SHP77 treated with DMSO at 0.1 percent for 48 hours (cell line): ENCODE measurements at places on chromosomes 1 and 21.

GRCh38 chr1:172460177-172460576 lies 16.3 kb upstream of the PIGC start:
- DNase-seq = no peak

- DNase-seq = peak; percentile 69
Observed at GRCh38 chr1:230104395-230105244, 37.6 kb downstream of the GALNT2 start.

DNA sequence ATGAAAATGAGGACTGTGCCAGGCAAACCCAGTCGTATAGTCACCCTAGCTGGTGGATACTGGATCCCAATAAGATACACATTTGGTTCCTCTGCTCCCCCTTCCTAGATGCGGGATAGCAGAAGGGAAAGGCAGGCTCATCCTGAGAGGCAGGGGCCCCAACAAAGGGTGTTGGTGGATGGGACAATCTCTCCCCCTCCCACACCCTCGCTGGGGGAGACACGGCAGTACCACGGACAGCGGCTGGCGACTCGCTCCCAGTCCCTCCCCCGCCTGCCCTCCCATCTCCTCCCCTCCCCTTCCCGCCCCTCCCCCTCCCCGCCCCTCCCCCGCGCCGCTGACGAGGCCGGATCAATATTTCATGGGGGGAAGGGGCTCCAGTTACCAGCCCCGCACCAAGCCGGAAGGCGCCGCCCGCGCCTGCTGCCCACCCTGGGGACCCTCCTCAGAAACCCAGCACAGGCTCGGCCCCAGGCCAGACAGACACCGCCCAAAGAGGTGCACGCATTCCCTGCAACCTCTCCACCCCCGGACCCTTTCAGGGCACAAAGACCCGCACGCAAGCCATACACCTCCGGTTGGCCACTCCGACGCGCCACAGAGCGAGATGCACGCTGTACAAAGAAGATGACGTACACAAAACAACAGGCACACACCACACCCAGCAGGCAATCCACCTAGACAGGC lies 11.5 kb downstream of the RIMS3 start:
- DNase-seq = no peak

- no peak for DNase-seq
Observed at GRCh38 chr1:154553056-154554030, 5.1 kb downstream of the UBE2Q1 start.

- DNase-seq = no peak
Observed at GRCh38 chr1:65998763-65999583, 206.3 kb downstream of the PDE4B start.

DNA sequence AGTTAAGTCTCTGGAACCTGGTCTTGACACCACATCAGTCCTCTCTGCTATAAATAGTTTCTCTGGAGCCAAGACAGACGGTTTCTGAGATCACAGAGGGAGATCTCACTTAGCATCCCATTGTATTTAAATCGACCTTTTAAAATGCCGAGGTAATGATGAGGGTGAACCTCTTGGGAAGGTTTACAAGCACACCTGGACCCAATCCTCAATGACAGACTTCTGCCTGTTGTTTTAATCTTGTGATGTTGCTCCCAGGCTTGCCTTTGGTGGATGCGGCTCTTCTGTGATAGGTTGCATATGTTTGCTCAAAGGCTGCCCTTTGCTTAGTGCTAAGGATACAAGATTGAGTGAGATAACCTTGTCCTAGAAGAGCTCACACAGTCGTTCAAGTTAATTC lies 104.6 kb upstream of the L1TD1 start:
- DNase-seq = no peak

GRCh38 chr1:1894354-1895059 lies 3.6 kb upstream of the GNB1 start:
- DNase-seq = no peak

DNA sequence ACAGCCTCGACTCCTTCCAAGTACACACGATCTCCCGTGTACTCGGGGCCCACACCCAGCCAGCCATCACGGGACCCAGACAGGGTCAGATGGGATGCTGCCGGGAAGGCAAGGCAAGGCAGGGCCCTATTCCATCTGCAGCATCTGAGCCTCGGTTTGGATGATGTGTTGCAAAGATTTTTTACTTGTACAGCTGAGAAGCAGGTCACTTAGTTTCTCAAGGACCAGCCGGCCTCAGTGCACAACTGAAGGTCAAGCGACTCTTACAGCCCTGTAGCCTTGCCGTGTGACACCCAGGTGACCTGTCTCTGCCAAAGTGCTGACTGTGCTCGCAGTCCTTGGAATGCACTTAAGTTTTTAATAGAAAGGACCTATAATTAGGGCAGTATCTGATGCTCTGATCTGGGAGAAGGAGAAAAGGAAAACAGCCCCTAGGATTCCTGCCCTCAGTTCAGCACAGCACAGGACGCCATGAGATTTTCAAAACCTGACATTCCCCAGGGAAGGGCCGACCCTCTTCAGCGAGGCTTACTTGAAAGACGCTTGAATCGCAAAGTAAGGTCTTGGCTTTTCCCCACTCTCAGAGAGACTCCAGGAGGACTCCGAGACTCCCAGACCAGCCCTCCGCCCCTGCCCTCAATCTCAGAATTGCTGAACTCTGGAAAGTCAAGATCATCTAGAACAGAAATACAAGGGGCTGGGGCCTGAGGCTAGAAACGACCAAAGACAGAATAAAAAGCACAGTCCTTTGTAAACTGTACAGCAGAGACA lies 1.3 kb downstream of the GPR157 start:
- no peak for DNase-seq

GRCh38 chr1:161945306-161946060 lies 78.2 kb downstream of the OLFML2B start:
- no peak for DNase-seq

DNA sequence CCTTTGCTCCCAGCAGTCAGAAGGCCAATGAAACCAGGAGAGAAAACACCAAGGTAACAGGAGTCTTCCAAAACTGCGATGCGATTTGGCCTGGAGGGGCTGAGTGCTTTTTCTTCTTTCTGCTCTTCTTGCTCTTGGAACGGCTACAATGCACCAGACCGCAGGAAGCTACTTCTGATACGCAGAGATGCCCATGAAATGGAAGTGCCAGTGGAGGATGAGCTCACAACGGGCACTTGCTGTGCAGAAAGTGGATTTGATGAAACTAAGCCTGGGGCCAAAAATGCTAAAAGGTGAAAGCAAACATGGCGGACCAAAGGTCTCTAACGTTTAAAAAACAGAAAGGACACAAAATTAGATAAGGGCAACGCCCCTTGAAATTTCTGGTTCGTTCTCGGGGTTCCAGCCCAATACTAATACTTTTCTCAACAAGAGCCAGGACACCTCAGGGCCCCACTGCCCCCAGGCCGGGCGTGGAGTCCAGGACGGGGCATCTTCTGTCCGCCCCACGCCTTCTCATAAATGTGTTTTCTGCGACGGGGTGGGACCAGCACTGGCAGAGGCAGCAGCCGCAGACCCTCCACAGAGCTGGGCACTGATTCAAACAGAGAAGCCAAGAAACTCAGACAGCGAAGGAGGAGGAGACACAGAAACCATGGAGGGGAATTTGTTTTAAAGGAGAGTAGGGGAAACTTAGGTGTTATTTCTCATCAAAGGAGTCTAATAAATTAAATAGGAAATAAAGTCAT lies 101.3 kb downstream of the CRYAA start:
- DNase-seq = no peak

GRCh38 chr1:119594376-119594775 lies 53.7 kb downstream of the ZNF697 start:
- DNase-seq = no peak

- DNase-seq = no peak
Observed at GRCh38 chr1:32626176-32626575, 24.2 kb downstream of the ZBTB8OS start.

GRCh38 chr1:2046174-2046917 lies 3.9 kb upstream of the PRKCZ start:
- DNase-seq = peak; percentile 55

DNA sequence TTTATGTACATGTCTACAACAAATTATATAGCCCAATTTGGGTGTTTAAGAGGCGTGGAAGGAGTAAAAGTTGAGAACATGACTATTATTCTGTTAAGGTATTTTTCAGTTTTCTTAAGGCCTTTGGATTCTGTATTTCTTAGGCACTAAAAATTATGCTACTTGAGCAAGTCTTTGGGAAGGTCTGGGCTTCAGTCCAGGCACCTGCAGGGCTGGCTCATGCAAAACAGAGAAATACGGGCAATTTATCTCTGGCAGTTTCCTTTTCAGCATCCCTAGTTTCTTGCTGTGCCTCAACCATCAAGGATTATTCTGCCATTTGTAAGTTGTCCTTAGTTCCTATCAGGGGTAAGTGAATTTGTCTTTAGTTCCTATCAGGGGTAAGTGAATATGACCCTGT lies 358.8 kb upstream of the B3GALT2 start:
- DNase-seq = no peak
